ENCODE measurements at places on chromosomes 2 and 18.

DNA sequence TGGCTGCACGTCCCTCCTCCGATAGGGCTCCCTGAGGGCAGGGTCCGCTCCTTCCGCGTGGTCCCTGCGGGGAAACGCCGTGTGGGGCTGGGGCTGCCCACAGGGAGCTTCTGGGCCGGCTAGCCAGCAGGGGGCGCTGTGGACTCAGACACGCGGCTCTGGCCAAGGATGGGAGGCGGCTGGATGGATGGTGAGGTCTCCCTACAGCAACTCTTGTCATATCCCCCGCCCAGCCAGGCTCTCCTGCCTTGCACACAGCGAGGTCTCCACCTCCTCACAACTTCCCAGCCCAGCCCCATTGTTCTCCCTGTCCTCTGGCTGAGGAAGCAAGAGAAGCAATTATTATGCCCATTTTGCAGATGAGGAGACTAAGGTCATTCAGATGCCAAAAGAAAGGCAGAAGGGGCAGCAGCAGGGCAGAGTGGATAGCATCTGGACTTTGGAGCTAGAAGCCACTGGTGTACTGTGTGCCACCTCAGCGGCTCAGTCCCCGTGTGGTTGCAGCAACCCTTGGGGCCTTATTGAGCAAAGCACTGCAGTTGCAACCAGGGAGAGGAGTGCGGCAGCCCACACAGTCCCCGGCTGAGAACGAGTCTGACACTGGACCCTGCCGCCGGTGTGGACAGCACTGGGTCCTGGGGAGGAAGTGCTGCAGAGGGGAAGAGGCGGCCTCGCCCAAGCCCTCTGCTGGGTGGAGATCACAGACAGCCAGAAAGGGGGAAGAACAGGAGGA is 99.0 kb downstream of the ZFP36L2 start:
- peak; percentile 88 for DNase-seq

DNA sequence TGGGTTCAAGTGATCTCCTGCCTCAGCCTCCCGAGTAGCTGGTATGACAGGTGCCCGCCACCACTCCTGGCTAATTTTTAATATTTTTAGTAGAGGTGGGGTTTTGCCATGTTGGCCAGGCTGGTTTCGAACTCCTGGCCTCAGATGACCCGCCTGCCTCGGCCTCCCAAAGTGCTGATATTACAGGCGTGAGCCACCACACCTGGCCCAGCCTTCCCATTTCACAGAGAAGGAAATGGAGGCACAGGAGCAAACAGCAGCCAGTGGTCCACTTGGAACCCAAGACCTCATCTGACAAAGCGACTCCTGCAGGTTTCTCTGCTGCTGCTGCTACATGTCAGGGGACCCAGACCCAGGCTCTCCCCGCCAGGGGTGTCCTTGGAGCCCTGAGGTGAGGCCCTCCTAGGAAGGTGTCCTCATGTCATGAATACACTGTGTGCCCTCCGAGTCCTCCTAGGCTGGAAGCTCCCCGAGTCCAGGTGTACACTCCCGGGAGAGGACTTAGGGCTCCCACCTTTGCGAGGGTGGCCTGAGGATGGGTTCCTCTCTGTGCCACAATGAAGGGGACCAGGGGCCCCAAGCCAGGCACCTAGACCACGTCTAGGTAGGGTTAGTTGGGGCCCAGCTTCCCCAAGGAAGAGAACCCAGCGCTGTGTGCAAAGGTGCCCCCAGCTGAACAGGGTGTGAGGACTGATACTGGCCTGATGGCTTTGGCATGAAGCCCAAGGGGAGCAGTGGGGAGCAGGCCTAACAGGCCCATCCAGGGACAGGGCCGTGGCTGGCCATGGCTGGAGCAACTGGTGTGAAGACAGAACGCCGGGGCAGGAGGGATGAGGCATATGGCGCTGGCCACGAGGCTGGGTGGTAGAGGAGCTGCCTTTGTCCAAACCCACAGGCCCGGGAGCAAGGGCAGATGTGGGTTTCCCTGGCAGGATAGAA is 56.1 kb downstream of the HS6ST1 start:
- DNase-seq = no peak

- no peak for DNase-seq
Measured at GRCh38 chr18:67864677-67865340, 348.3 kb upstream of the DSEL start.

- no peak for DNase-seq
Measured at GRCh38 chr2:99801327-99801901, 311.6 kb upstream of the REV1 start.

DNA sequence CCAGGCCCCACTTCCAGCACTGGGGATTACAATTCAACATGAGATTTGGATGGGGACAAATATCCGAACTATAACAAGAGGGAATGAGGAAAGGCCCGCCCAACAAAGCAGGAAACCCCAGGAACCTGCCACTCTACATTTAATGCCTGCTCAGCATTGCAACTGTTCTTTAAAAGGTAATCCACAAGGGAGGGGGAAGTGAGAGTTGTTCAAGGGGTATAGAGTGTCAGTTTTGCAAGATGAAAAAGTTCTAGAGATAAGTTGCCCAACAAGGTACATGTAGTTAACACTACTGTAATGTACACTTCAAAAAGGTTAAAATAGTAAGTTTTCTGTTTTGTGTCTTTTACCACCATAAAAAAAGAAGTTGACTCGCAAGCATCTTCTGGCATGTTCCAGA is 137.6 kb downstream of the MBD2 start:
- no peak for DNase-seq

DNA sequence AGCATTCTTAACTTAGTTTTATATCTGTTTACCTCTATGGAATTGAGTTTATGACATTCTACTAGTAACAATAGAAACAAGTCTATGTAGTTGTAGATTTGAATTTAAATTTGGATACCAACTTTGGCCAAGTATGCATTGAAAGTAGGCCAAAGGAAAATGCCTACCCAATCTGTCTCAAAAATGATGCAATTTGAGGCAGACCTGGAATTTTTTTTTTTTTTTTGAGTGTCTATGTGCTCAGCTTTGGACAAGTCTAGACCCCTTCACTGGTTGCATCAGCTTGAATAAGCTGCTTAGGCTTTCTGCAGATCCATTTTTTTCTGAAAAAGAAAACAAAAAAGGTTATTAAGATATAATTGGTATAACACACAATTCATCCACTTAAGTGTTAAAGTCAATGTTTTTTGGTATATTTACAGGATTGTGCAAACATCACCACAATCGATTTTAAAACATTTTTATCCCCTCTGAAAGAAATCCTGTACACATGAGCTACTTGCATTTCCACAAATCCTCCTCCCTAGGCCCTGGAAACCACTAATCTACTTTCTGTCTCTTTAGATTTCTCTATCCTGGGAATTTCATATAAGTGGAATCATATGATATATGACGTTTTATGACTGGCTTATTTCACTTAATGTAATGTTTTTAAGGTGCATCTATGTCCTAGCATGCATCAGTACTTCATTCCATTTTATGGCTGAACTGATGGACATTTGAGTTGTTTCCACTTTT is 185.1 kb upstream of the CCDC68 start:
- no peak for DNase-seq

DNA sequence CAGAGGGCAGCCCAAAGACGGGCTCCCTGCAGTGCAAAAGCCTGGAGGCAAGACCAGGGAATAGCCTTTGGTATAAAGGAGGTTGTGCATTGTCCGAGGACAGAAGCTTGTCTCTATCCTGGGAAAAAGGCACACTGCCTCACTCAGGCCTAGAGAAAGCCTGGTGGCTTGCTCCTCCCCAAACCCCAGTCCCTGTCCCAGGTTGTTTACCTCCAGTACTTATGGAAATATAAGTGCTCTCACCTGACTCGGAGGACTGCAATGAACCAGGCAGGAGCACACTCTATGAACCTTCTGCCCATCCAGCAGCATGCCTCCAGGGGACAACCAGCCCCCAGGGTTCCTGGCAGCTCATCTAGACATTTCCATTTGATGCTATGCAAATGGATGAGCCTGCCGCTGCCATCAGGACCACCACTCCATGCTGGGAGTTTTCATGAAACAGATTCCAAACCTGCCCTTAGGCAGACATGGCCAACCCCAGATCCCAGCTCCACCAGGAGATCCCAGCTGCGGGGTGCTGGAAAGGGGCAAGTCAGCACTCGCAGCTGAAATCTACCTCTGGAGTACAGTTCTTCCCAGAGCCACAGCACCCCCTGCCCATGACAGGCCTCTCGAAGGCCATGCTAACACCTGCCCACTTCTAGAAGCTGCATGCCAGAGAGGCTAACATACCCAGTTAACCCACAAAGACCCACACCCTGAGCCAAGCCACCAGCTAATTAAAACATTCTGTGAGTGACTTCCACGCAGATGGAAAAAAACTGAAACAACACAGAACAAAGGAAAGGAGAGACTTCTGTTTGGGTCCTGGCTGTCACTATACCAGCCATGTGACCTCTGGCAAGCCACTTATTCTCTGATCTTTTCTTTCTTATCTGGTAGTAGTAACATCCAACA is 101.7 kb downstream of the TTC32 start:
- DNase-seq = no peak

- no peak for DNase-seq
Measured at GRCh38 chr18:77658299-77658662, 408.6 kb downstream of the GALR1 start.

- no peak for DNase-seq
Measured at GRCh38 chr18:45780568-45780967, 44.9 kb upstream of the SIGLEC15 start.

- no peak for DNase-seq
Measured at GRCh38 chr2:216151313-216152025, 42.3 kb downstream of the XRCC5 start.

DNA sequence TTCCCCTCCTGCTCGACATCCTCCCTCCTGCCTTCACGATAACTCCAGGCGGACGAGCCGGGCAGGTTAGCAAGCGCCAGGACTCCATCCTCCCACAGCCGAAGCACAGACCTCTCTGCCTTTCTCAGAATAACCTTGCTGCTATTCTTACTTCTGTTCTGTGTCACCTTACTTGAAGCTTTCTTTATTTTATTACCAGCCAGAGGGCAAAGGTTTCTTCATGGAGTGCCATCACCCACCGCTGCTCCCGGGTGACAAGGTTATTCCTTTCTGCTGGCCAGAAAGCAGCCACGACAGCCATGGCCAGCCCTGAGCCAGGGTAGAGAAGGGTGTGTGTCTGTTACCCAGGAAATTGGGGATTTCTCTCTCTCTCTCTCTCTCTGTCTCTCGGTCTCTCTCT is 227.1 kb downstream of the ANAPC1 start:
- DNase-seq = no peak

DNA sequence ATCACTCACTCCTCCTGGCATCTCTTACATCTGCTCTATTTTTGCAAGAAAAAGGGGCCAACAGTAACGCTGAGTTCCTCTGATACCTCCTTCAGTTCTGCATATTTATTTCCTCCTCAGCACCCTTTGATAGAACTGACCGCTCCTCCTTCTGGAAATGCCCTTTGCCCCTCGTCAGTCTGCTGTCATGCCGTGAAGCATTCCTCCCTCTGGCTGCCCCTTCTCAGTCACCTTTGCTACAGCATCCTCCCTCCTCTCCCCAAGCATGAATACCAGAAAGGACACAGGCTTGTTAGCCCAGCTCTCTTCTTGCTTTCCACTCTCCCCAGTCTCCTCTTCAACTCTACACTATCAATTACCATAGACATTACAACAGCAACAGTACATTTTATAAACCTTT is 135.4 kb downstream of the NBAS start:
- DNase-seq = no peak

- peak; percentile 52 for DNase-seq
Measured at GRCh38 chr2:9764153-9764778, 79.0 kb upstream of the TAF1B start.

DNA sequence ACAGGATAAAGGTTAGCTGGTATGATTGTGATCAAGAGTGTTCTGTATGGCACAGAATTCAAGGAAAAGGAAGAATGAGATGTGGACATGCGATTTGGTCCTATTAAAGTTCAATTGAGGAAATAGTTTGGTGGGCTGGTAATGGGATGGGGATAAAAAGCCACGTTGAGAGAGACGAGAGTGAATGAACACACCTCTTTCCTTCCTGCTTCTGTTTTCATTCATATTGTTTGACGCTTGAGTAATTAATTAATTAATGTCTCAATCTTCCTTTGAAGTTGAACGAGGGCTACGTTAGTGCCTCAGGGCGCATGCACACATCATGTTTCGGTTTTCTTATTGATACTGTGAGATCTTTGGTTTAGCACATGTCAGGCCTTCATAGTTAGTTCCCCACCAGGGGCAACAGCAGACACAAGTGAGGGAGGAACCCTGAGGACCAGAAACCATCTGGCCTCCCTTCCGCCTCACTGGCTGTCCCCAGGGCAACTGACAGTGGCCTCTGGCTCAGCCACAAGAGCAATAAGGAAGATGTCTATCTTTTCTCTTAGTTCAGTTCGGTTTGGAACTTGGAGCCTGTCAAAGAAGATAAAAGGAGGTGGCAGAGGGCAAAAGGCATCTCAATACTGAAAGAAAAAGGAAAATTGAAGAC is 116.0 kb downstream of the LIPG start:
- DNase-seq = no peak

DNA sequence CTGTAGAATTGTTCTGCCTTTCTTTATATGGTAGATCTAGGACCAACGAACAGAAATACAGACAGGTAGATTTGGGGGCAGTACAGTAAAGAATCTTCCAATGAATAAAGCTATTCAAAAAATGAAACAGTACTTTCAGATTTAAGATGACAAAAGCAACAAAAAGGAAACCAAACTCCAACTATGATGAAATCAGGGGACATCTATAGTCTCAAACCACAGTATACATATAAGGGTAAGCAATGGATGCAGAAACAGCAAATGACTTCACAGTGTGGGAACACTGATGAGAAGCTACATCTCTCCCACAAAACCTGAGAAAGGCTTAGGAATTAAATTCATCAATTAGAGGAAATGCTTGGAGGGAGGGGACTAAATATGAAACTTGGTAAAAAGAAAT is 202.5 kb downstream of the CTNNA2 start:
- DNase-seq = no peak

GRCh38 chr18:50454387-50454988 is 79.6 kb downstream of the SKA1 start:
- no peak for DNase-seq

DNA sequence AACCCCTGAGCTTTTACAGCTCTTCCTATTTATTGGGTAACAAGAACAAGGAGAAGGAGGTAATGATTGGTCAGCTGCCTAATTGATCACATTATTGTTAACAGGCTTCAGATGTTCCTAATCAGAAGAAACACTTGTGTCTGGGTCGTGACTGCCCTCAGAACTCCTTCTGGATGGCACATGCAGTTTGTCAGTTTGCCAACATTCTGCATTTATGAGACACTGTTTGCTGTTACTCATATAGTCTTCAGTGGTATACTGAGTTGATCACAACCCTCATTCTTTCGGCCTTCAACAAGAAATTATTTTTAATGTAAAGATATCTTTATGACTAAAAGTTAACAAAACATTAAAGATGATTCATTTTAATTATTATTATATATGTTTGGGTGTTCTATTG is 95.7 kb upstream of the DOCK10 start:
- DNase-seq = no peak

DNA sequence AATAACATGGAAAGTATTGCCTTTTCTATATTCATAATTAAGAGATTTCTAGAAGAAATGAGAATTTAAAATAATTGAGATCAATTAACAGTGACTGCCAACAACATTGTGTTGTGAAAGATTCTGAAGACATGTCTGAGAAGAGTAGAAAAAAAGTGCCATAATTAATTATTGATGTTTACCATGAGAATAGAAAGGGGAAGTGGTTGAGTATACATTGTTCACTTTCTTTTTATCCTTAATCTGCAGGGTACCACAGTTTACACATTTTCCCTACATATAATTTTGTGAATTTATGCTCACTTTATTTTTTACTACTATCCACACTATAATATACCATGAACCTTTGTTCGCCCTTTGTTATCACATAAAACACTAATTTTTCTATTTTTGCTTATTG is 47.1 kb upstream of the UBE2E3 start:
- DNase-seq = no peak
